Vein endothelial cell (primary cell): ENCODE measurements at places on chromosomes 11 and 22. TPM values are rescaled to one million over a fixed set of nuclear protein-coding genes. Genes with fewer than 3 reads are reported as not detected.

SNX32 gene
- total RNA-seq, result 0.10 and 1.6 TPM in 2 replicates

RPS6KB2 gene
- total RNA-seq, result 43.0 and 44.4 TPM in 2 replicates

SEPTIN5 gene
- 18.4 and 34.6 TPM in 2 replicates for total RNA-seq

APOBEC3F gene
- 2.1 and 5.9 TPM in 2 replicates for total RNA-seq

UPK3A gene
- total RNA-seq, result not detected in 2 replicates

PIWIL4 gene
- total RNA-seq, result 0.57 and 0.65 TPM in 2 replicates

ELF5 gene
- not detected in 2 replicates for total RNA-seq

BID gene
- 53.9 TPM in 2 replicates for total RNA-seq

NOX4 gene
- total RNA-seq, result 67.3 and 67.6 TPM in 2 replicates

OR5B3 gene
- not detected in 2 replicates for total RNA-seq

MS4A1 gene
- total RNA-seq, result not detected in 2 replicates

MTMR3 gene
- 36.5 and 36.9 TPM in 2 replicates for total RNA-seq

RIC3 gene
- not detected in 2 replicates for total RNA-seq

AASDHPPT gene
- 46.7 and 57.6 TPM in 2 replicates for total RNA-seq

HEPACAM gene
- total RNA-seq, result 0.19 TPM in 1 of 2 replicates, not detected in the other

CECR2 gene
- total RNA-seq, result under 0.01 and 0.10 TPM in 2 replicates

RAB3IL1 gene
- total RNA-seq, result 1.9 and 2.0 TPM in 2 replicates

SLN gene
- total RNA-seq, result not detected in 2 replicates

CWC15 gene
- 36.6 and 43.3 TPM in 2 replicates for total RNA-seq

OR52A1 gene
- total RNA-seq, result not detected in 2 replicates

CCDC81 gene
- total RNA-seq, result 0.65 and 0.96 TPM in 2 replicates

DUSP18 gene
- total RNA-seq, result 19.3 and 24.1 TPM in 2 replicates

OR4A16 gene
- total RNA-seq, result not detected in 2 replicates

GDPD5 gene
- 43.8 and 44.7 TPM in 2 replicates for total RNA-seq

LRRC32 gene
- 35.5 and 44.1 TPM in 2 replicates for total RNA-seq

SAA4 gene
- total RNA-seq, result not detected in 2 replicates

APOL6 gene
- 4.5 and 4.6 TPM in 2 replicates for total RNA-seq

GRM5 gene
- total RNA-seq, result 0.33 and 0.67 TPM in 2 replicates

GVQW3 gene
- 1.6 and 1.9 TPM in 2 replicates for total RNA-seq

DNAJB13 gene
- total RNA-seq, result not detected in 2 replicates

C11orf91 gene
- total RNA-seq, result 0.33 TPM in 1 of 2 replicates, not detected in the other

GLYATL1B gene
- total RNA-seq, result not detected in 2 replicates

SAA2 gene
- not detected in 2 replicates for total RNA-seq

RIMBP3C gene
- 0.19 TPM in 1 of 2 replicates, not detected in the other for total RNA-seq

PRPF19 gene
- 96.3 and 103 TPM in 2 replicates for total RNA-seq

TSPAN18 gene
- 60.3 and 71.2 TPM in 2 replicates for total RNA-seq

MYO18B gene
- total RNA-seq, result not detected in 2 replicates

MS4A13 gene
- total RNA-seq, result not detected in 2 replicates

SYCE3 gene
- total RNA-seq, result not detected in 2 replicates

TBX1 gene
- 11.2 and 27.4 TPM in 2 replicates for total RNA-seq

OVOL1 gene
- total RNA-seq, result not detected in 2 replicates

P2RY2 gene
- total RNA-seq, result 3.3 and 5.7 TPM in 2 replicates

TTC9C gene
- total RNA-seq, result 31.0 and 45.9 TPM in 2 replicates

KRTAP5-3 gene
- not detected in 2 replicates for total RNA-seq

MMP8 gene
- total RNA-seq, result not detected in 2 replicates

THRSP gene
- not detected in 2 replicates for total RNA-seq

CATSPER1 gene
- total RNA-seq, result 0.10 and 0.33 TPM in 2 replicates

MEI1 gene
- 0.96 and 2.6 TPM in 2 replicates for total RNA-seq

MMP12 gene
- not detected in 2 replicates for total RNA-seq

KCNQ1 gene
- total RNA-seq, result under 0.01 TPM in 1 of 2 replicates, not detected in the other

TTLL12 gene
- total RNA-seq, result 42.7 and 49.0 TPM in 2 replicates

LRRC56 gene
- total RNA-seq, result 0.57 and 1.3 TPM in 2 replicates

HBE1 gene
- total RNA-seq, result not detected in 2 replicates
